ENCODE measurements at places on chromosomes 6 and 20.

DNA sequence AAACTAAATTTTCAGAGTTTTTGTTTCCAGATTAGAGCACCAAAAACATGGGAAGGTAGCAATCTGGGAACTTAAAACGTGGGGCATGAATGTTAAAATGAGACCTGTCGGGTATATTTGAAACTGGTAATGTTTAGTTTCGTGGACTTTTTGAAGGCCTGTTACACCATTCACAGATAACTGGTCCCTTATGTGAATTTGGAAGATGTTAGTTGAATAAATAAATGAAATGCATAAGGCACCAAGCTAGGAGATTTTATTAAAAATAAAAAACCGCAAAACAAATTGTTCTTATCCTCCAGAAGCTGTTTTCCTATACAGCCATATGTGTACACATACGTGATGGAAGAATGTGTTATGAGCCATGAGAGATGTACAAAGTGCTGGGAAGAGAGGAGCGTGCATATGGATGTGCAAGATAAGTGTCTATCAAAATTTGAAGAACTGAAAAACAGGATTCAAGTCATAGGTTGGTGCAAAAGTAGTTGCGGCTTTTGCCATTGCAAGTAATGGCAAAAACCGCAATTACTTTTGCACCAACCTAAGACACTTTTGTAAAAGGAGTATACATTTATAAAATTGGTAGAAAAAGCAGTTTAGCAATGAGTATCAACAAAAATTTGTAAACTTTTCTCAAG is 700 bp upstream of the MCUR1 start:
- DNase-seq = no peak

GRCh38 chr6:9841886-9842725 is 572.8 kb downstream of the TFAP2A start:
- DNase-seq = no peak

GRCh38 chr6:109867009-109867969 is 110.8 kb upstream of the GPR6 start:
- no peak for DNase-seq

- no peak for DNase-seq
Measured at GRCh38 chr6:45558858-45559257, 181.1 kb upstream of the SUPT3H start.

DNA sequence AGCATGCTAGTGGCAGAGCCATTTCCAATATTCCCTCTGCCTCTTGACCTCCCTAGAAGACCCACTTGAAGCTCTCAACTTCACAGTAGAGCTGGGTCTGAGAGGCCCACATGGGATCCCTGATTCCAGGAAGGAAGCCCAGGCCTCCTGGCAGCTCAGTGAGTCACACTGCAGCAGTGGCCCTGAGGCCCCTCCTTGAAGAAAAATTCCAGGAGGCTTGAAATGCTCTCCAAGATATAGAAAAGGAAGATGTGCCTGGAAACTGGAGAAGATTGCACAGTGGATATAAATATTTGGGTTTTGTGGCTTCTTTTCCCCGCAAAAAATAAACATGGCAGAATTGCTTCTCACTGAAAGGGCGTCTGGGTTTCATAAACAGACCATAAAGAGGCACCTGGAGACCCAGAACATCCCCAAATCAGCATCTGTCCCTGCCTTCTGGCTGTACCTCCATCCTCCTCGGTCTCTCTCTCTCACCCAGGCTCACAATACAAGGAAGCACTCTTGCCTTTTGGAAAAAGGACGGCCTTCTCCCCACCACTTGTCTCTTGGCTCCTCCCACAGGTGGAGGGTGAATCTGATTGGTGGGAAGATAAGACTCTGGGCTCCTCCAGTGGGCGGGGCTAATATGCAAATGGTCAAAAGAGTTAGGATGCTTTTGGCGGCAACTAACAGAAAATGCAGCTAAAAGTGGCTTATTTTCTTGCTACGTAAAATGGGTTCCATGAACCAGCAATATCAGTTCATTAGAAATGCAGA is 200.0 kb upstream of the SULF2 start:
- no peak for DNase-seq

DNA sequence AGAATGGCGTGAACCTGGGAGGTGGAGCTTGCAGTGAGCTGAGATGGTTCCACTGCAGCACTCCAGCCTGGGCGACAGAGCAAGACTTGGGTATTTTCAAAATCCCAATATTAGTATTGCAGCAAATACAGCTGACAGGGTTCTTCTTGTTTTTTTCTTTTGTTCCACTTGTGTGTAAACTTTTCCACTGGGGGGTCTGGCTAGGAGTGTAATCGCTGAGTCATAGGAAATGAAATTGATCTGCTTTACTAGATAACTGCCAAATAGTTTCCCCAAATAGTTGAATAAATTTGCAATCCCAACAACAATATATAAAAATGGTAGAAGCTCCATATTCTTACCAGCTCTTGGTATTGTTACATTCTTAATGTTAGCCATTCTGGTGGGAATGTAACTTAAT is 526.0 kb upstream of the SOX4 start:
- DNase-seq = no peak

GRCh38 chr6:119514345-119514744 is 164.8 kb upstream of the MAN1A1 start:
- no peak for DNase-seq

DNA sequence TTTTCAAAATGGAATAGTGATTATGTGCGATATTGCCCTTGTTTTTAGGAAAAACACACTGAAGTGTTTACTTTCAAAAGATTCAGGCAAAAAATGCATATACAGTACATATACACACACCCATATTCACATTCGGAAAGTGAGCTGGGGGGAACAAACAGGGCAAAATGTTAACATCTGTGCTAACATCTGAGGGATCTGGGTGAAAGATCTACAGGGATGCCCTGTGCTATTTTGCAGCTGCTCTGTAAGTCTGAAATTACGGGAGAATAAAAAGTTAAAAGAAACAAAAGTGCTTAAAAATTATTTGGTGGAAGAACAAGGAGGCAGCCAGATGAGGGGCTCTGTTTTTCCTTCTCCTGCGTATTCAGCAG is 860 bp downstream of the CST3 start:
- DNase-seq = no peak

- no peak for DNase-seq
Measured at GRCh38 chr6:24893342-24893850, 42.4 kb downstream of the RIPOR2 start.

GRCh38 chr20:62156592-62157386 is 13.2 kb downstream of the SS18L1 start:
- peak; percentile 72 for DNase-seq

GRCh38 chr6:98887650-98888049 is 53.3 kb downstream of the POU3F2 start:
- no peak for DNase-seq

DNA sequence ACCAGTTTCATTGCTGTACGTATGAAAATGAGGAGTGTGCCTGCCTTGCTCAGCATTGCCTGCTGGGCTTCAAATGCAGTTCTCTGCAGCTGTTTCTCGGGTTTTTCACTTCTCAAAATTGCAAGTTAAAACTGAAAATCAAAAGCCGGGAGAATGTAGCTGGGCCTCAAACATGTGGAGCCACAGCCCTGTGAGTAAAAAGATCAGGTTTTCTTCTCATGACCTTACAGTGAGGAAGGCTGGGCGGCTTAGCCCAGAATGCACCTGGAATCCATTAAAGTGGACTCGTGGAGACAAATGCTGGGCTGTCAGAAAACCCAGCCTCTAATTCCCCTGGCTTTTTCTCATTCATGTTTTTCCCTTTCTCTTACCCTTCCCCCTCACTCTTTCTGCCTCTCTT is 34.4 kb downstream of the DSE start:
- DNase-seq = peak; percentile 1

GRCh38 chr6:26033085-26033940 is 53.9 kb upstream of the HFE start:
- DNase-seq = peak; percentile 39

DNA sequence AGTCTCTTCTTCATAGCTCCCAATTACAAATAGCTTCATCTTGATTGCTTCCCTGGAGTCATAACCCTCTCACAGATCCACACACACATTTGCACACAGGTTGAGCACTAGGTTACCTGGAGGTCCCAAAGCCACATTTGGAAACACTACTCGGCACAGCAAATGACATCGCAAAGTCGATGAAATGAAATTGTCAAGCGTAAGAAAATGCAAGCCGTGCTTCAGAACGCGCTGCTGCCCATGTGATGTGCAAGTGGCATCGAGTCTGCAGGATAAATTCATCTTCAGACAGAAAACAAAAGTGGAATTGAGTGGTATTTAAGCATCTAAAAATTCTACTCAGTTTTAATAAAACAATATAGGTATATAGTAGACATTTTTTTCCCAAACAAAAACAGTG is 298.0 kb downstream of the TFAP2C start:
- DNase-seq = no peak

DNA sequence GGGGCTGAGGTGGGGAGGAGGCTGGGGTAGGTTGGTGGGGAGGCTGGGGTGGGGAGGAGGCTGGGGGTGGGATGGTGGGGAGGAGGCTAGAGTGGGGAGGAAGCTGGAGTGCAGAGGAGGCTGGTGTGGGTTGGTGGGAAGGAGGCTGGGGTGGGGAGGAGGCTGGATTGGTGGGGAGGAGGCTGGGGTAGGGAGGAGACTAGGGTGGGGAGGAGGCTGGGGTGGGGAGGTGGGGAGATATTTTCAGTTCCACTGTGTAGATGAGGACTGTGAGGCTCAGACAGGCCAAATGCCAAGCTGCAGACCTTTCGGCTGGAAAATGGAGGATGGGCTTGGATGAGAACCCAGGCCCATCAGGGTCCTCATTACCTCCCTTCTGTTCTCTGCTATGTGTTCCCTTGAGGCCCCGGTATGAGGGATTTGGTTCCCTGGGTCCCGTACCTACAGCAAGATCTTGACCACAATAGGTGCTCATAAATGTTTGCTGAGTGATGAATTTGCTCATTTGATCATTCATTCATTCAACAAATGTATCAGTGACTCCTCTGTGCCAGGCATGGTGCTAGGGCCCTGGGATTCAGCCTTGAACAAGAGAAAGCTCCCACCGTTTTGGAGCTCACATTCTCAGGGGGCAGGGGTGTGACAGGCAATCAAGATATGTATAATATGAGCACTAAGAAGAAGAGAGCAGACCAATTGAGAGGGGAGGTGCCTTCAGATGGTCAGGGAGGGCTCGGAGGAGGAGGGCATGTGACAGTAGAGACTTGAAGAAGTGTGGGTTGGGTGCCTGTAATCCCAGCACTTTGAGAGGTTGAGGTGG is 36.1 kb upstream of the NOL4L start:
- DNase-seq = no peak

GRCh38 chr6:144347448-144347759 is 62.3 kb downstream of the UTRN start:
- no peak for DNase-seq

DNA sequence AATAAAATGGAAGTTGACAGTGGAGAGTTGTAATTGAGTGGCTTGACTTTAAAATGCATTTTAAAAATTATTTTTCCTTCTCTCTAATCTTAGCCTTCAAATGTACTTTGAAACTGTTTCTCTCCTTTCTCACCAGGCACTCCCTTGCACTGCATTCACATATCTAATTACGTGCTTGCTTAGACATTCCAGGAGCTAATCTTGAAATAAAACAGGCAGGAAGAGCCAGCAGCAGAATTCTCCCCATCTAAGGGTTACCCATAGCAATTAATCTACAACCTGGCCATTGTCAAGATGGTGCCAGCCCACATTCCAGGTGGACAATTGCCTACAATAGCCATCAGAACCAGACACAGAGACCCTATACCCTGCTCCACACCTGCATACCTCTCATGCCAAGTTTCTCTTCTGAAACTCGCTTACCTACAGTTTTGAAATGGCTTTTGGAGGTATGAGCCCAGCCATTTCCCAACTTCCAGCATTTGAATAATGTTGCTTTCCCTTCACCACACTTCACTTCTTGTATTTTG is 167.6 kb upstream of the GJE1 start:
- no peak for DNase-seq

- DNase-seq = peak; percentile 41
Measured at GRCh38 chr6:163554663-163555062, 140.1 kb downstream of the QKI start.

GRCh38 chr6:118288355-118289124 is 259.6 kb upstream of the PLN start:
- no peak for DNase-seq

DNA sequence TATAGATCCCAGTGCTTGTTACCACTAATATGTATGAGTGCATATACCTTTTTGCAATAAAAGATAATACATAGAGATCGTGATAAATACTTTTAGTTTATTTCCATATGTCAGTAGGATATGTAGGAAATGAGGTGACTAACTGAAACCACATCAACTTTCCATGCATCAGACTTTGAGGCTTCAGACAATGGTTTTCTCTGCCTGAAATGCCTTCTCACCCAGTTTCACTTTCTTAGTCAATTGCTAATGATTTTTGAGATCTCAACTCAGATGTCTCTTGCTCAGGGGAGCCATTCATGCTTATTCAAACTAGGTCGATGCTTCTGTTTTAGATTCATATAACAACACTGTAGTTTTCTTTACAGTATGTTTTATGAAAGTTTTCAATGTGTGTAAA is 626.6 kb upstream of the ADGRB3 start:
- no peak for DNase-seq

DNA sequence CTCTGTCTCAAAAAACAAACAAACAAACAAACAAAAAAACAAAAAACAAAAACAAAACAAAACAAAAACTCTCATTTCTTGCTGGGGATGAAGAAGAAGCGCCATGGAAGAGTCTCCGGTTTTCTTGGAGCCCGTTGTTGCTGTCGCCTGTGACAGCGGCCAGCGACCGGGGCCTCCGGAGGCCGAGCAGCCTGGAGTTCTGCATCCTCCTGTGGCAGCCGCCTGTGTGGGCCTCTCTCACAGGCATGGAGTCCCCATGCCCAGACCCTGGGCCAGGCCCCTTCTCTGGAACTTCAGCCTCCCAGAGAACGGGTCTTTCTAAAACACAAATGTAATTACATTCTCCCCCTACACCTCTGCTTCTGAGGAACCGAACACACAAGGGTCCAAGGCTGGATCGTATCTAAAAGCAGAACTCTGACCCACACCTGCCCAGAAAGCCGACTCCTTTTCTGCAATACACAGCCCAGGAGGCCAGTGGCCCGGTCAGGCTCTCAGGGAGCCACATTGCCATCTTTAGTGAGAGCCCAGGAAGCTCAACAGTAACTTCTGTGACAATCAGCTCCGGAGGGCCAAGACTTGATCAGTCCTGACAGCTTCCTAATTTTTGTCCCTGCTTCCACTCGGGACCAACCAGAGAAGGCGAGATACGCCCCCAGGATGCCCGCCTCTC is 18.5 kb downstream of the DACT2 start:
- DNase-seq = no peak

- DNase-seq = no peak
Measured at GRCh38 chr6:133244519-133244918, 3.4 kb downstream of the EYA4 start.

- no peak for DNase-seq
Measured at GRCh38 chr6:92132457-92132856, 1286.9 kb downstream of the EPHA7 start.

All from neural crest cell (in vitro differentiated cells).